ENCODE measurements at places on chromosomes 7 and 10.

DNA sequence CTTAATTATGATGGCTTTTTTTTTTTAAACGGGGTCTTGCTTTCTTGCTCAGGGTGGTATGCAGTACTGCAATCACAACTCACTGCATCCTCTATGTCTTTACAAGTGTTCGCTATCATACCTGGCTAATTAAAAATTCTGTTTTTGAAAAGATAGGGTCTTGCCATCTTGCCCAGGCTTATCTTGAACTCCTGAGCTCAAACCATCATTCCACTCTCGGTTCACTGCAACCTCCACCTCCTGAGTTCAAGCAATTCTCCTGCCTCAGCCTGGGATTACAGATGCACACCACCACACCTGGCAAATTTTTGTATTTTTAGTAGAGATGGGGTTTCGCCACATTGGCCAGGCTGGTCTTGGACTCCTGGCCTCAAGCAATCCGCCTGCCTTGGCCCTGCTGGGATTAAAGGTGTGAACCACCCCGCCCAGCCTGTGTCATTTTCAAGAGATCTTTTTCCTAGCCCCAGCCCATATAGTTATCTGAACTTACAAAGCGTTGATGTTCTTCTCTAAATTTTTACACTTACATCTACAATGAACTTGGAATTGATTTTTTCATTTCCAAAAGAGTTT is 6.0 kb downstream of the HNRNPF start:
- DNase-seq = no peak

- no peak for DNase-seq
Observed at GRCh38 chr10:119221201-119221600, 13.8 kb downstream of the GRK5 start.

- DNase-seq = no peak
Observed at GRCh38 chr10:105181626-105182025, 540.5 kb downstream of the SORCS3 start.

DNA sequence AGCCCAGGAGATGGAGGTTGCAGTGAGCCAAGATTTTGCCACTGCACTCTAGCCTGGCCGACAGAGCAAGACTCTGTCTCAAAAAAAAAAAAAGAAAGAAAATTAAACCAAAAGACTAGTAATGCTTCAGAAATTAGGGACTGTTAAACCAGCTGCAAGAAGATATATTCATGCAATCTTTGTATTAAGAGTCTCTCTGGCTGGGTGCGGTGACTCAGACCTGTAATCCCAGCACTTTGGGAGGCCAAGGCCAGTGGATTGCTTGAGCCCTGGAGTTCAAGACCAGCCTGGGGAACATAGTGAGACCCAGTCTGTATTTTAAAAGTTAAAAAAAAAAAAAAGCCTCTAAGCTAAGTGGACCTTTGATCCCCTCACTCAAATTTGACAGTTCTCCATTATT is 2.5 kb upstream of the HNRNPF start:
- no peak for DNase-seq

DNA sequence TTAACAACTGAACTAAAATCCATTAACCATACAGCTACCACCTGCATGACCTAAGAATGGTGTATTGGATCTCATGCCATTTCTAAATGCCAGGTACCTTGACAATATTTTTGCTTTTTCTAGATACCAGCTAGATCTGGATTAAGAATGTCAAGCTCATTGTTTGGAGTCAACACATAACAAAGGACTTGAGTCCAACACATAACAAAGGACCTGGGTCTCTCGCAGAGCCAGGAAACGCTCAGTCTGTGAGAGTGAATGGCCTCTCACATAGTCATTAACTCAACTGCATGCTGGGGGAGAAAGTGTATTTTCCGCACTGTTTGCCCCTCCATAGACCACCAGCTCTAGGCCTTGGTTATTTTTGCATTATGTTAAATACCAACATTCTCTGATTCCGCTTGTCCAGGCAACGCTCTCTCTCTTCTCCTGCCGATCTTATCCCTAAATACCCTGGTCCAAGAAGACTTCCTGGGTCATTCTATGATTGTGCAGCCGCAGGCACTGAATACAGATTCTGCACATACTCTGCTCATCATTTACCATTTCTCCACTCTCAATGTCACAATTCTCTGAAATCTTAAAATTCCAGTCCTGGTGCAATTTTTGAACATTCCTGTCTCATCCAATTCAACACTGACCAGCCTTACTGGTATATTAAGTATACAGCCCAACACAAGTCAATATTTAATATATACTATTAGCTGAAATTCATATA is 31.2 kb downstream of the ITIH5 start:
- DNase-seq = no peak
